ENCODE measurements at places on chromosomes 5 and 9.

DNA sequence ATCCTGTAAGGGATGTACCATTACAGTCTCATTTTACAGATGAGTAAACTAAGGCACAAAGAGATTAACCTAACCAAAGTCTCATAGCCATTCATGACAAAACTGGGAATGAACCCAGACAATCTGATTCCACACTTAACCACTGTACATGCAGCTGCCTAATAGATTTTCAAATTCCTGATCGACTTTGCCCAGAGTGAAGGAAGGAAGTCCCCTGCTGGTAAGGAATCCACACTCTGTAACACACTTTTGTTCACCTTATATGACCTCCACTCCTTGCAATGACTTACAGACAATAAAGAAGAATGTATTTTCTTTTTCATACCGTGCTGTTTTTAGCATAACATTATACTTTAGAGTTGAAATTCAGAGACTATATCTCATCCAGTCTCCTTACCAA, 31.3 kb upstream of the PLPP6 start:
- peak; percentile 54 for DNase-seq

- peak; percentile 29 for DNase-seq
Observed at GRCh38 chr9:81687521-81688261, 1.7 kb downstream of the TLE1 start.

DNA sequence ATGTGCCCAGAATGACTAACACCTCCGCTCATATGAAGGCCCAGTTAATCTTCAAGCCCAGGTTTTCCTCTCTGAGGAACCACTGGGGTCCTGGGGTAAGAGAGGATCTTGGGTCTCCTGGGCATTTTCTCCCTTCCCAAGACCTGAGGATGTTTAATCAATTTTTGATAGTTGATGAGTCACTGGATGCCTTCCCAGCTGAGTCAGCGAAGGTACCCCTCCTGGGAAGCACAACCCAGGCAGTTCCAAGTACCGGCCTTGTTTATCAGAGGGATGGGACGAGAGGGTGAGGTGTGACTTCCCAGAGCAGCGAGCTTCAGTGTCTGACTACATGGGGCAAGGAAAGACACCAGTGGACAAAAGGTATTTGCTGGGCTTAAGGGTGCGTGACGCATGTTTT, 119.6 kb upstream of the IL12B start:
- peak; percentile 46 for DNase-seq

DNA sequence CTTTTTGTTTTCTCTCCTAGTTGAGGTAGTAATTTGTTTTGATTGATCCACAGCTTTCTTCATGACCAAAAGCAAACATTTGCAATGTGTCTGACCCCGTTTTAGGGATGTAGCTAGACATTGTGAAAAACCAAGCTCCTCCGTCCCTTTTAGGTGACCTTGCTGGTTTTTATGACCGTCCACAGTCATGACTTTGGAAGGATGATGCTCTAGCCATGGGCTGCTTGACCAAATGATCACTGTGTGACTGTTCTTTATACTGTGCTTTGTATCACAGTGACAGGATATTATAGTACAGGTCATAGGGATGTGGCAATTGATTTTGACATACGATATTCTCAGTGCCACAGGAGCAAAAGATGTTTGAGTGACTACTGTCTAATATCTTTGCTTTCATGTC, 54.4 kb downstream of the KCNN2 start:
- no peak for DNase-seq

- DNase-seq, result no peak
Observed at GRCh38 chr9:116928884-116929283, 241.8 kb downstream of the TRIM32 start.
